Osteoblast (primary cell): ENCODE measurements at places on chromosomes 5 and 9. TPM values are rescaled to one million over a fixed set of nuclear protein-coding genes. Genes with fewer than 3 reads are reported as not detected.
A peak's percentile ranks its signal among the peaks of the same experiment; 100 is the strongest.

The PLEKHG4B gene
- under 0.01 and 0.36 TPM in 2 replicates for total RNA-seq

The TRPM6 gene
- total RNA-seq: under 0.01 and 0.29 TPM in 2 replicates

The SLCO6A1 gene
- not detected in 2 replicates for total RNA-seq

The ASPN gene
- 1.1 and 1.2 TPM in 2 replicates for total RNA-seq

DNA sequence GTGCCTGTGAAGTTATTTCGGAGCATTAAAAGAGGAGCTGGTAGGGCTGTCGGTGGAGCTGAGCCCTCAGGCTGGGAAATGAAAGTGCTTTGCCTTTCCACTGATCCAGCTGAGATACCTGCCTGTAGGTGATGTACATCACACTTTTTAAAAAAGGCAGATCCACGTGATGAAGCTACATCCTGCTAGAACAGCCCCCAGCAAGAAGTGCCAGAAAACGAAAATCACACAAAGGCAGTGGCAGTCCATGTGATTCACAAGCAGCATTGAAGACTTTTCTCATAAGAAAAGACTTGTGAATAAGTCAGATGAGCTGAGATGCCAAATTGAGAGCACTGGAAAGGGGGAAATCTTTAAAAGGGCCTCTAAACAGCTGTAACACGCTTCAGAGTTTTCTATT is 765.1 kb downstream of the PTPRD start:
- DNase-seq: no peak

- peak; percentile 25 for DNase-seq
Observed at GRCh38 chr9:81145331-81145963, 543.9 kb downstream of the TLE1 start.

GRCh38 chr9:128244837-128245231 is 31.0 kb downstream of the GOLGA2 start:
- DNase-seq: peak; percentile 97

GRCh38 chr5:15103130-15103529 is 231.6 kb upstream of the ANKH start:
- no peak for DNase-seq

- no peak for DNase-seq
Observed at GRCh38 chr5:177334155-177334551, 17.3 kb downstream of the LMAN2 start.

DNA sequence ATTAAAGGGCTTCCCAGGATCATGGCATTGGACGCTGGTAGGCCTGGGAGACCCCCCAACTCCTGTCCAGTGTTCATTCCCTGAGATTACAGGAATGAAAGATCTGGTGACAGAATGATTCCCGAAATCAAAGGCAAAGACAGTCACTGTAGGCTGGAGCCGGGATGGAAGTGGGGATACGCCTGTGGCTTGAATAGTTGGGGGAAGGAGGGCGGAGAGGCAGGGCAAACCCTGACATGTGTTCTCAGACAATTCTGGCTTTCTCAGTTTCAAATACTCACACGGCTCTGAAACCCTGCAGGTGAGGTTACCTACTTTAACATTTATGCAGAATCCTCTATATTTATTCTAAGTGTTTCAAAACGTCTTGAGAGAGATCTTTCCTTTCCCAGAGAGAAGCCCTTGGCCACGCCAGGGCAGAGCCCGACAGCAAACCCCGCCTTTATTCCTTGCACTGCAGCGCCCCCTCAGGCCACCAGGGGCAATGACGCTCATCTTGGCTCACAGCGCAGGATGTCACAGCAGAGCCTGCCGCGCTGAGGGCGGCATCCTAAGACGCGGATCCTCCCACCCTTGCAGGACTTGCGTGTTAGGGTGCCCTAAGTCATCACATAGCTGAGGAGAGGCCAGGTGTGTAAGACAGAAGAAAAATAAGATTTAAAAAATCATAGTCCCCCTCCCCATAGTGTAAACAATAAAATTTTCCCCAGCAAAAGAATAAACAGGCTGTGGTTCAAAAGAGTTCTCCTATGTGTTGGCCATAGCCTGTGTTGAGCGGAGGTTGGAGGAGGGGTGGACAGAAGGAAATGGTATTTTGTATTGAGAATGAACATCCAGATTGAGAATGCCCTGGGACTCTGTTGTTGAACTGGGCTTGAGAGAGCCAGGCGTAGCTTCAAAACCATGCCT is 284.5 kb downstream of the NTRK2 start:
- DNase-seq: no peak
